Stimulated activated CD8-positive, alpha-beta memory T cell treated with anti-CD3 and anti-CD28 coated beads, Interleukin-12 subunit alpha, Interleukin-12 subunit beta, amount 100 ng/mL, for 4 hours (primary cell): ENCODE measurements at places on chromosomes 4 and X.

DNA sequence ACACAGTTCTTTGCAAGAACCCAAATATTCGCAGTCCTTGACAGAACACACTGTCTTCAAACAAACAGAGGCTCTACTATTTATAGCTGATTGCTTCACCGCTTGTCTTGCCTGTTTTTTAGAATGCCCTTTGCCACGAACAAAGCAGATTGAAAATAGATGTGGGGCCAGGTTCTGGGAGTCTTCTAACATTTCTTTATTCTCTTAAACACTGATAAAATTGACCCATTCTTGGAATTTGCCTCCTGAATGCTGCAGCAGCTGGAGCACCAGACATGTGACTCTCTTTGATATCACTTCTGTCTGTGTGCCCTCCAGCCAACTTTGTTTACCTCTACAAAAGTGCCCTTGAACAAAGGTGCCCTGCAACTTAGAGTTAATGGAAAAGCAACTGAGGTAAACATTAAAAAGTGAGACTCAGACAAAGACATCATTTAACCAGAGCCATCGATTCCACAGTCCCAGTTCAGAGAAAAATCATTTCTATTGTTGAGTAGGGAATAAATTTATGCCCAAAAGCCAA lies 64.2 kb upstream of the SPP1 start:
- no peak for DNase-seq

DNA sequence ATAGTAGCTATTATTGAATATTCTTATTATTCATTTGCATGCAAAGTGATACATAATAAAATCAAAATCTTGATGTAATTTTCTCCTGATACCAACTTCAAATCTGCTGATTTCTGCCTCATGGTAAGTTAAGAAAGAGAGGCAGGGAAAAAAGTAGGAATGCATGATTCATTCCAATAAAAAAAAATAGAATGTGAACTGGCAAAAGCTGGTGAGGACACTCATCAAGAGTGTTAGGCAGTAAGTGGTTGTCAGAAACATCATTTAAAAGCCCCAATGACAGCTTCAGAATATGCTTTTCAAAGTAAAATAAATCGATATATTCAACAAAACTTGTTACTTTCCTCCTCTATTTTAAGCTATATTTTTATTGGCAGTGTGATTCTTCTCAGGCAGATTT lies 979.1 kb downstream of the TECRL start:
- no peak for DNase-seq

GRCh38 chr4:174173360-174173759 lies 110.1 kb downstream of the FBXO8 start:
- no peak for DNase-seq

- no peak for DNase-seq
Measured at GRCh38 chr4:115562506-115562905, 449.1 kb upstream of the NDST4 start.

DNA sequence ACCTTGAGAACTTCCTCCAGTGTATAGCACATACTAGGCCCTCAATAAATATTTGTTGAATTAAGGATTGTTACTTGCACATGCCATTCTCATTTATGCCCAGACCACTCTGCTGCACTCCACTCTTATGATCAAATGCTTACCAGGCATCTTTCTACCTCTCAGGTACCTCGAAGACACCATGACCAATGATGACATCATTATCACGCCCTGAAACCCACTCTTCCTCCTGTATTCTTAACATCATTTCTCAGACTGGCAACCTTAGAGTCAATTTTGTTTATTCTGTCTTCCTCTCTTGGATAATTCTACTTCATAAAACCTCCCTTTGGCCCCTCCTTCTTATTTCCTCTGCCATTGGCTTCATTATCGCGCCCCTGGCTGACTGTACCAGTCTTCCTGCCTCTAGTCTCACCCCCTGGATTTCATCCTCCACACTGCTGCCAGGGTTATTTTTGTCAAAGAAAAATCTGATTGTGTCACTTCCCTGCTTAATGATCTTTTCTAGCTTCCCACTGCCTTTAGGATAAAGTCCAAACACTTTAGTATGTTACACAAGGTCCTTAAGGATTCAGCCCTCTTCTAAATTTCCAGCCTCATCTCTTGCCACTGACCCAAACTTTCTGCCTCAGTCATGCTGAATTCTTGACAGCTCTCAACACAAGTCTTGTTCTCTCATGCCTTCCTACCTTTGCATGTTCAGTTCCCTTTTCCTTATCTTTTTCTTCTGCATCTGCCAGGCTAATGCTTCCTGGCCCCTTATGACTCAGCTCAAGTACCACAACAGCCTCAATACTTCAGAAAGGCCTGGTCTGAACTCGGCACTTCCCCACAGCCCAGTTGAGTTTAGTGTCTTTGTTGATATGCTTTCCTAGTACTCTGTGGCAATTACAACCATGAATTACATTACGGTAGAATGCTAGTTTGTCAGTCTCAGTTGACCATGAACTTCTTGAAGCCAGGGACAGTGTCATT lies 45.8 kb downstream of the HDAC8 start:
- no peak for DNase-seq

- DNase-seq: no peak
Measured at GRCh38 chr4:59060895-59061294, 1950.7 kb upstream of the IGFBP7 start.

DNA sequence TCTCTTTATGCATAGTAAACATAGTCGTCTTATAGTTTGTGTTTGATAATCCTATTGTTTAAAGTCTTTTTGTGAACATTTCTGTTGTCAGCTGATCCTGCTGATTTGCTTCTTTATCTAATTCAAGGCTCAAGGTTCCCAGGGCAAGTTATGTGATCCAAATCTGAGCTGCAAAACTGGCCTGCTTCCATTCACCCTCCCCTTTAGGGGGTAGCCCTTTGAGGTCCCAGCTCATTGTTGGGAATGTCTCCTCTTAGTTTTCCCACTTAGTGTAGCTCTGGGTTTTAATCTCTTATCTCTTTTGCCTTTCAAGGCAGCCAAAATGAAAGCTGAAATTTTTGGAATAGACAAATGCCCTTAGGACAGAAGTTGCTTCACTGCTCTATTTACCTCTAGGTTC lies 40.2 kb upstream of the MAGED1 start:
- DNase-seq: no peak

DNA sequence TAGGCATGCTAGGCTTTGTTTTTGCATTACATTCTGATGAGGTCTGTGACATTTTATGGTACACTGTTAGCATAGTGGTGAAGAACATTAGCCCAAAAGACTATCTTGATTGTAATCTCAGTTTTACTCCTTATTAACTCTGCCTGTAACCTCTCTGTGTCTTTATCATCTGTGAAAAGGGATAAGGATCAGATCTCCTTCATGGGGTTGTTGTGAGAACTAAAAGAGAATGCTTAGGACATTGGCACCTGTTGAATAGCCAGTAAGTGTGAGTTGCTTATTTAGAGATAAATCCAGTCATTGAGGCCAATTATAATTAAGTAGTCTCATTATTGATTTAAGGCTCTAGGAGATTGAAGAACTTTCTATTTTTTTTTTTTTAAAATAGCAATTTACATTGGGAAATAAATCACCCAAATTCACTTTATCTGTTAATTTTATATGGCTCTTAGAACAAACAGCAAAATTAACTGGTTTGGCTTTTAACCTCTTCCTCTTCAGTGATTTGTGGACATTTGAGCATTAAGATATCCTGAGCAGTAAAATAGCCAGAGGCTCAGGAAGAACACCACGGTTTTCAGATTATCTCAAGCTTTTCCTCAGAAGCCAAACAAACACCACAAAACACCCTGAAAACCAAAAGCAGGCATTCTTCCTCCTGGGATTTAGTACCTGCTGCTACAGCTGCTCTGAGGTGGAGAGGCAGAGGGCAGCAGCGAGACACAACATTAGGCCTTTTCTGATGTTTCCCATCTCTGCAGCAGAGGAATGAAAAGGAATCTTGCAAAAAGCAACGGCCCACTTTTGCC lies 192.9 kb downstream of the ARHGAP10 start:
- no peak for DNase-seq

GRCh38 chr4:167606551-167606950 lies 372.3 kb upstream of the SPOCK3 start:
- no peak for DNase-seq

DNA sequence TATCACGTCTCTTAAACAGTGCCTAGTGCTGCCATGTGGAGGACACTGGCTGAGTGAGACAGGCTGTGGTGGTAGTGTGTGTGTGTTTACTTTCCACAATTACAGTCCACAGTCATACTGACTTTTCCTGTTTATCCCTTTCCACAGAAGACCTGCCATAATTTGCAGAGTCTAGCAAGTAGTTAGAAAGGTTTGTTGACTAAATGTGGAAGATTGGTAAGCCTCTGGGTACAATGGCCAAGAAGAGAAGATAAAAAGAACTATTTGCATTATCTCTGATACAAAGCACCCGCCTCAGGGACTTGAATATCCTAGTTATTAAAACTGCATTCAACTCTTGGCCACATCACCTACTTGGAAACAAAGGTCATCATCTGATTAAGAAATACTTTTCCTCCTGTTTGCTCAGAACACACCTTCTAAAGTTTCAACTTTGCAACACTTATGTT lies 89.1 kb downstream of the FAM13A start:
- DNase-seq: no peak

- no peak for DNase-seq
Measured at GRCh38 chr4:48139691-48140090, 5.6 kb upstream of the TXK start.

DNA sequence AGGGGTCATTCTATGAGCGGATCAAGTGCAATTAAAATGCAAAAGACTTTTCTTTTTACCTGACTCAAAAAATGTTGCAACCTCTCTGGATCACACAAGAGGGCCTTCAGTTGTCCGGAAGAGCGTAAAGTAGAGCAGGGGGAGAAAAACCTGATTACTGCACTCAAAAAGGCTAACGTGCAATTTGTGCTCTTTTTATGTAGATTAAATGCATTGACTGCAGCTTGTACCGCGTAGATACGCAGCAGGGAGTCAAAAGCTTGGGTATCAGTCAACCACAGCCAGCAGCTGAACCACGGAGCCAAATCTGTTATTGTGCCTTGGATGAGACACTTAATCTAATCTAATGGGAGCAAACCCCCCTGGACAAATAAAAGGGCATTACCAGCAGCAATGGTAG lies 107.3 kb upstream of the RAI2 start:
- DNase-seq: no peak

DNA sequence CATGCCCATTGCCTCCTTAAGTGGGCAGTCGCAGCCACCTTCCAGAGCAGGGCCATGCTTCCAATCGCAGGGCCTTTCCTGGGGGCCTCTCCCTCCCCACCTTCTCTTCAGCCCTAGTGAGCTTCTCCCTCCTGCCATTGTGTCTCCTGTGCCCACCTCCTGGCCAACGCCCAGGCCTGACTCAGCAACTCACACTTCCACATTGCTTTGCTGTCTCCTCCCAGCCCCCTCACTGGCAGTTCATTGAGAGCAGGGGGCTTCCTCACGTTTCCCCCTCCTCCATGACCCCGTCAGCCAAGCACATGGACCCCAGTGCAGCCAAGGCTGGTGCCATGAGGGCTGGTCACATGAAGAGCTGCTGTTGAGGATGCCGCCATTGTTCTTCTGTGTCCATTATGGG lies 25.9 kb downstream of the HTRA3 start:
- no peak for DNase-seq

- DNase-seq: no peak
Measured at GRCh38 chr4:2415213-2415612, 3.2 kb downstream of the ZFYVE28 start.

- no peak for DNase-seq
Measured at GRCh38 chr4:184853436-184853835, 27.7 kb upstream of the ACSL1 start.

DNA sequence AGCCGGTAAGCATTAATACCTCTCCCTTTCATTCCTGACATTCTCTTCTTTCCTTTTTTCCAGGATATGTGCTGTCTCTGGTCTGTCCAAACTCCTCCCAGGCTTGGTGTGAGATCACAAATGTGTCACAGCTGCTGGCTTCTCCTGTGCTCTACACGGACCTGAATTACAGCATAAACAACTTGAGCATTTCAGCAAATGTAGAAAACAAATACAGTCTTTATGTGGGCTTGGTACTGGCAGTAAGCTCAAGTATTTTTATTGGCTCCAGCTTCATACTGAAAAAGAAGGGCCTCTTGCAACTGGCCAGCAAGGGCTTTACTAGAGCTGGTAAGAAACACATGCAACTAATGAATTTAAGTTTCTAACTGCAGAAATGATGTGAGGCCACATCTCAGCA lies 8.4 kb downstream of the NIPAL1 start:
- DNase-seq: no peak

DNA sequence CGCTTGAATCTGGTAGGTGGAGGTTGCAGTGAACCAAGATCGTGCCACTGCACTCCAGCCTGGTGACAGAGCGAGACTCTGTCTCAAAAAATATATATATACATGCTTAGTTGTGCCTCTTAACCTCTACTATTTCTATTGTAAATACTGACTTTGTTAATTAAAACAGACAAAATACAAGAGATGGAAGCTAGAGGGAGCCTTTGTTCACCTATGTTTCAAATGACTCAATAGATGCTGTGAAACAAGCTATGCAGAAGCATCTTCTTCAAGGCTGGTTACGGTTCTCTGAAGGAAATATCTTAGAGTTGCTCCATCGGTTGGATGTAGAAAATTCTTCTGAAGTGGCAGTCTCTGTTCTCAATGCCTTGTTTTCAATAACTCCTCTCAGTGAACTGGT lies 6.2 kb downstream of the NCAPG start:
- no peak for DNase-seq

GRCh38 chrX:40719218-40719617 lies 16.1 kb downstream of the MED14 start:
- no peak for DNase-seq

DNA sequence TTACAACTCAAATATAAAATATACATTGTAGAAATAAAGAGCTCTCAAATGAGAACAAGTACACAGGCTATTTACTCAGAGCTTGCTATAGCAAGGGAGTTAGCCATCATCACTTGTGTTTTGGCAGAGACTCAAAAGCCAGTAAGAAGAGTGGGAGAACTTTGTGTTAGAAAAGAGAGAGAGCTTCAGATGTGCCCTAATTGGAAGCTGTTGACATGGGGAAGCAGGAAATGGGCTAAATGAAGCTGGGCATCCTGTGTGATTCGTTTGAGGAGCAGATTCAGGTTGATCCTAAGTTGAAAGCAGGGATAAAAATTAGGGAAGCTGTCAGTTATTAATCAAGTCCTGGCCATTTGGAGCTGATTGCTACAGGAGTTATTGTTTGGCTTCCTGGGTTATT lies 207.4 kb upstream of the MAOA start:
- DNase-seq: no peak

- no peak for DNase-seq
Measured at GRCh38 chr4:126582737-126583136, 1050.0 kb upstream of the INTU start.

GRCh38 chr4:73978886-73979285 lies 2.9 kb downstream of the PF4 start:
- no peak for DNase-seq

- DNase-seq: no peak
Measured at GRCh38 chr4:37765741-37766140, 60.7 kb upstream of the PGM2 start.

- no peak for DNase-seq
Measured at GRCh38 chr4:37441231-37442061, 196.9 kb downstream of the NWD2 start.
